ENCODE measurements at places on chromosomes 16 and 17. TPM values are rescaled to one million over a fixed set of nuclear protein-coding genes. Genes with fewer than 3 reads are reported as not detected.

The FBXO39 gene
- not detected for polyA plus RNA-seq

The FOXN1 gene
- polyA plus RNA-seq = 0.47 TPM

- DNase-seq = no peak
Measured at GRCh38 chr17:68178831-68179230, 69.0 kb upstream of the AMZ2 start.

- DNase-seq = no peak
Measured at GRCh38 chr16:70608521-70608920, 37.8 kb upstream of the IL34 start.

- DNase-seq = no peak
Measured at GRCh38 chr17:1967213-1967612, 57.9 kb downstream of the RTN4RL1 start.

All from renal pelvis (tissue), 12 donors.